ENCODE measurements at places on chromosomes 5 and 9.

- DNase-seq, result no peak
These were observed 11.1 kb upstream of the MED27 start for GRCh38 chr9:132090771-132091170.

GRCh38 chr9:126216826-126217225 is 109.8 kb upstream of the MVB12B start:
- no peak for DNase-seq

- no peak for DNase-seq
These were observed 69.1 kb downstream of the C9orf85 start for GRCh38 chr9:71980266-71981190.

DNA sequence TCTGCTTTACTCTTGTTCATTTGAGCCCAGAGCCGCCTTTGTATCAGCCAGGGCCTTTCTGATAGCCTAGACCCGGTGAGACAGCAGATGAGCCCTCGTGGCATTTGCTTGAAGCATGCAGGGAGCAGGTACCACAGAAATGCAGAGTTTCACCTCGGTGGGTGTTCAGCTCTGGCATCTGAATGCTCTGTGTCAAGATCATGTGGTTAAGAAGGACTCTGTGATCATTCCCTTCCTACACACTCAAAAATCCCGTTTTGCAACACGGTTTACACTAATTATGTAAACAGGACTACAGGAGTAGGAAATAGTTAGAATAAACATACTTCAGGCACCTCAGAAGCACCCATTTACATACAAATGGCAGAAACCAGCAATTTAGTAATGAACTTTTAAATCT is 67.2 kb downstream of the MVB12B start:
- no peak for DNase-seq

DNA sequence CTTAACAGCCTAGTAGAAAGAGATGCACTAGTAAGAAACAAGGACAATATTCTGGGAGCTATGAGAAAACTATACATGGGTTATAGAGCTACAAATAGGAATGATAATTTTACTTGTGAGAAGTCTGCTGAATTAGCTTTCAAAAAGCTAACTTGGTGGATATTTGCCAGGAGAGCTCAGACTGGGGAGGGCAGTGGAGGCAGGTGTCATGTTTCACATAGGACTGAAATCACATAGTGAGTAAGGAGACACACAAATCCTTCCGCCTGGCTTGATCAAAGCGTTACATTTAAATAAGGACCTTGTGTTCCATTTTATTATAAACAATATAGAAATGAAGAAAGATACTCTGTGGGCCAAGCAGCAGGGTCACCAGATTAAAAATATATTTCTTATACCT is 235.0 kb downstream of the ISL1 start:
- no peak for DNase-seq

DNA sequence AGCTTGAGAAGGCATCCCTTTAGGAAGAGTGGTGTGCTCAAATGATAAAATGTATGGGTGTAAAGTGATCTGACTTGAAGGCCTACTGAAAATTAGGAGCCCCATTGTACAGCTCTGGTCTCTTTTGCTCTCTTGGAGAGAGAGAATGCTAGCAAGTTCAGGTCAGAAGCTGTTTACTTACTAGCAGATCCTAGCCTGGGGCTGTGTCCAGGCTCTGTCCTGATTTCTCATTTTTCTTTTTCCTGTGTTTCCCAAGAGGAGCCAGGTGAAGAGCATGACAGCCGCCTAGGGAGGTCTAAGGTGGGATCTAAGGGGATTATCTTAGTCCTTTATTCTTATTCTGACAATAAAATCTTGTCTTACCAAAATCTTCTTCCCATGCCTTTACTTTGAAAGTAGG is 272.8 kb downstream of the NNT start:
- DNase-seq, result no peak

GRCh38 chr5:149246906-149247305 is 24.8 kb upstream of the AFAP1L1 start:
- DNase-seq, result no peak

DNA sequence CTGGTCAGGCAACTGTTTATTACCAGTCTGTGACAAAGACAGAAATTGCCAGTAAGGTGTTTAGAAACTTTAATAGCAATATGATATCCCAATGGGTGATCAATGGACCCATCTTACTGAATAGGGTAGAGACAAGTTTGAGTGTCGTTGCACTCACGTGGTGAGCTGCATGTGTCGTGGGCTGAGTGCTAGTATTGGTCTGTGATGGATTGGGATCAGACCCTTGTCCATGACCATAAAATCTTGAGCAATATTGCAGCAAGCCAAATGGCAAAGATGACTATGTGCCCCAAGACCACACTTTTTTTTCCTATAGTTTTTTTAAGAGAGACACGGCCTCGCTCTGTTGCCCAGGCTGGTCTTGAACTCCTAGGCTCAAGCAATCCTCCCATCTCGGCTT is 114.5 kb downstream of the PALM2AKAP2 start:
- no peak for DNase-seq

DNA sequence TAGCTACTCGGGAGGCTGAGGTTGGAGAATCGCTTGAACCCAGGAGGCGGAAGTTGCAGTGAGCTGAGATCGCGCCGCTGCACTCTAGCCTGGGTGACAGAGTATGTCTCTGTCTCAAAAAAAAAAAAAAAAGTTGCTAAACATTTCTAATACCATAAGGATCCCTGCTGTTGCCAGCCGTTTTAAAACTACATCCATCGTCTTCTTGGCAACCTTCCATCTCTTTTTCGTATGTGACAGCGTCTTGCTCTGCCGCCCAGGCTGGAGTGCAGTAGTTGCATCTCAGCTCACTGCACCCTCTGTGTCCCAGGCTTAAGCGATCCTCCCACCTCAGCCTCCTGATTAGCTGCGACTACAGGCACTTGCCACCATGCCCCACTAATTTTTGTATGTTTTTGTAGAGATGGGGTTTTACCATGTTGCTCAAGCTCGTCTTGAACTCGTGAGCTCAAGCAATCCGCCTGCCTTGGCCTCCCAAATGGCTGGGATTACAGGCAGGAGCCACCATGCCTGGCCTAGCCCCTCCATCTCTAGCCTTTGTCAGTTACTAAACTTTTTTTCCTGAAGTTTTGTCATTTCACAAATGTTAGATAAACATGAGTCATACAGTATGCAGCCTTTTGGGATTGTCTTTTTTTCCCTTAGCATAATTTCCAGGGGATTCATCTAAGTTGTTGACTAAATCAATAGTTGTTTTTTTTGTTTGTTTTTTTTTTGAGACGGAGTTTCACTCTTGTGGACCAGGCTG is 13.5 kb downstream of the NSD1 start:
- DNase-seq, result no peak

DNA sequence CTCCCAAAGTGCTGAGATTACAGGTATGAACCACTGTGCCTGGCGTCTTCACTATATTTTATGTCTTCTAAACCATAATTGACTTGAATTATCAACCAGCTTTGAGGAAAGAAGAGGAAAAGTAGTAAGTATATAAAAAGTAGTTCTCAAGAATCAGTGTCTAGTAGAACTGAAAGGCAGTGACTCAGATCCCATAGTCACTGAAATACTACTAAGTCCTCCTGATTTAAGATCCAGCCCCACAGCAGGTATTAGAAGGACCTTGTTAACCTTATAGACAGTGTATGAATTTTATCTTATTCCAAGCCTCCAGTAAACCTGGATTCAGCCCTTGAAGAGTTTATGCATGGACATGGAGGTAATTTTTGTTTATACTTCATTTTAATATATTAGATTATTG is 31.5 kb downstream of the LNPEP start:
- DNase-seq, result no peak

DNA sequence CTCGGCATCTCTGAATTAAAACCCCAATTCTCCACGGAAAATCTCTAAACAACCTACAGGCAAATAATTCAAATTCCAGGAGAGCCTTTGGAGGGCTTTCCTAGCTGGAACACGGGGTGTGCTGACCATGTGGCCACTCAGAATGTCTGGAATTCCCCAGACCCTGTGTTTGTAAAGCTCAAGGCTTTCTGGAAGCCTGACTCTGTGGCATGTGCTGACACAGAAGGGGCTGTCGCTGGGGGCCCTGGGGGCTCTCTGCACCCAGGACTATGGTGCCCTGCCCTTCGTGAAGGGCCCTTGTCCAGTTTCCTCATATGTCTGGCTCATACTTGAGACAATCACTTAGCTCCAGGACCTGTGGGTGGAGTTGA is 29.0 kb upstream of the BOD1 start:
- no peak for DNase-seq

DNA sequence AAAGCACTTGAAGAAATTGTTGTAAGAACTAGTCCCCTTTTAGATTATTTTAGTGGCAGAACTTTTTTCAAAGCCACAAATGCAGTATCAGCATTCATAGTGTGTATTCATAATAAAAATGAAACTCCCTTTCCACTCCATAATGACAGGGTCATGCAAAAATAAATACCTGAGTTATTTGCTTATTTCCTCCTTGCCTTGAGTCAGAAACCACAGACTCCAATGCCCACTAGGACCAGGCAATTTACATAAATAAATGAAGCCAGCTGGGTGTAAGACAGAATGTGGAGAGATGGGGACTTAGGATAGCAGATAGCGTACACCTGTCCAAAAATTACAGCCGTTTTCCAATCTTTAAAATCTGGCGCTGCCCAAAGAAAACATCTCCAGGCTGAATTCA is 417.8 kb downstream of the TMEM161B start:
- no peak for DNase-seq

DNA sequence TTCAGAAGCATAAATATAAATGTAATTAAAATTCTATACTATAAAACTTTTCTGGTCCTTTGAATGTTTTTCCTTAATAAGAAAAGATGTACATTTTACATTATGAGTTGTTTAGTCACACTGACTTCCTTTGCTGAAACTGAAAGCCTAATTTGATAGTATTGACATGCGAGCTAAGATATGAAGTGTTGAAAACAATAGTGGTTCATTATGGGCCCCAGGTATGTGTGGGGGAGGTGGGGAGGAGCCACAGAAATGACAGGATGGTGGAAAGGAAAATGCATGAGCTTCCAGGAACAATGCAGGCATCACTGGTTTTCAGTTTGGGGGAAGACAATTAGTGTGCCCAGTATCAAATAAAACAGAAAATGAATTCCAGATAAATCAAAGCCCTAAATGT is 35.4 kb upstream of the RLN1 start:
- DNase-seq, result no peak

DNA sequence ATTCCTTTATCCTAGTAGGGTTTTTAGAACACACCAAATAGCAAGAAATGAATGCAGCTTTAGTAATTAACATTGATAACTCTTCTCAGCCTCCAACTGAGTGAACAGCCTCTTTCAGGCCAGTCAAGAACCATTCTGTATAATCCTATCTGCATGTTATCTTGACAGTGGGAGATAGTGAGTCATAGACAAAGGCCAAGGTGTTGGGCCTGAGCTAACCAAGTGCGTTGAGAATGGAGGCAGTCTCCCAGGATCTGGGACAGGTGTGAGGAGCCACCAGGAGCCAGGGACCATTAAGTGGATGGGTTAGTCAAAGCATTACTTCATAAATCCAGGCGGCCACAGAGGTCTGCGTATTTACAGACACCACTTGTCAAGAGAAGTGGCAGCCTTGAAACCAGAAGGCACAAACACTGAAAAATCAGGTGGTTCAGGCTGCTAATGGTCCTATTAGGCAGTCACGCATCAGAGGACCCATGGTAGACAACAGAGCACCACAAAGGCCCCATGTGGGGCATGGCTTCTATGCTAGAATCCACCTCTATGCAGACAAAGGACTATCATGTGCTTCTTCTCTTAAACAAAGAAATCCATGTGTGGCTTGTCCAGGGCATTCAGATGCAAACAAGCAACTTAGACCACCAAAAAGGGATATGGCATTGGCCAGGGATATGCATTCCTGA is 409.7 kb upstream of the PIK3R1 start:
- no peak for DNase-seq

GRCh38 chr9:97507428-97507984 is 6.0 kb downstream of the TMOD1 start:
- no peak for DNase-seq

DNA sequence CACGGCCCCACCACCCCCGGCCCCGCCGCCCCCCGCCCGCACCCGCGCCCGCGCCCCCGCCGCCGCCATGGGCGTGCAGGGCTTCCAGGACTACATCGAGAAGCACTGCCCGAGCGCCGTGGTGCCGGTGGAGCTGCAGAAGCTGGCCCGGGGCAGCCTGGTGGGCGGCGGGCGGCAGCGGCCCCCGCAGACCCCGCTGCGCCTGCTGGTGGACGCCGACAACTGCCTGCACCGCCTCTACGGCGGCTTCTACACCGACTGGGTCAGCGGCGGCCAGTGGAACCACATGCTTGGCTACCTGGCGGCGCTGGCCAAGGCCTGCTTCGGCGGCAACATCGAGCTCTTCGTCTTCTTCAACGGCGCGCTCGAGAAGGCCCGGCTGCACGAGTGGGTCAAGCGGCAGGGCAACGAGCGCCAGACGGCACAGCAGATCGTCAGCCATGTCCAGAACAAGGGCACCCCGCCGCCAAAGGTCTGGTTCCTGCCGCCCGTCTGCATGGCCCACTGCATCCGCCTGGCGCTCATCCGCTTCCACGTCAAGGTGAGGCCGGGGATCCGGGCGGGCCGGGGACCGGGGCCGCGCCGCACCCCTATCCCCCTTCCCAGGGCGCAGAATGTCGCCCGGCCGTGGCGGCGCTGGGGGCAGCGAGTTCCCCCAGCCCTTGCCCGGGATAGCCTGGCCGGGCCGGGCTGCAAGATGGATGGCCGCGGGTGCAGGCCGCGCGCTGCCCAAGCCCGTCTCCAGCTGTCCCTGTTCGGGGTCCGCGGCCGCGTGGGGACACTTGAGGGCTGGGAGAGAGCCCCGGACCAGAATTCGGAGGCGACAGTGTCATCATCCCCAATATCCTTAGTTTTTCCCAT is 594 bp downstream of the FAM120A start:
- no peak for DNase-seq
